Stromal cell of bone marrow (primary cell): ENCODE measurements at places on chromosomes 3 and 15.

GRCh38 chr3:116607205-116607604, 102.4 kb upstream of the TUSC7 start:
- DNase-seq, result no peak

DNA sequence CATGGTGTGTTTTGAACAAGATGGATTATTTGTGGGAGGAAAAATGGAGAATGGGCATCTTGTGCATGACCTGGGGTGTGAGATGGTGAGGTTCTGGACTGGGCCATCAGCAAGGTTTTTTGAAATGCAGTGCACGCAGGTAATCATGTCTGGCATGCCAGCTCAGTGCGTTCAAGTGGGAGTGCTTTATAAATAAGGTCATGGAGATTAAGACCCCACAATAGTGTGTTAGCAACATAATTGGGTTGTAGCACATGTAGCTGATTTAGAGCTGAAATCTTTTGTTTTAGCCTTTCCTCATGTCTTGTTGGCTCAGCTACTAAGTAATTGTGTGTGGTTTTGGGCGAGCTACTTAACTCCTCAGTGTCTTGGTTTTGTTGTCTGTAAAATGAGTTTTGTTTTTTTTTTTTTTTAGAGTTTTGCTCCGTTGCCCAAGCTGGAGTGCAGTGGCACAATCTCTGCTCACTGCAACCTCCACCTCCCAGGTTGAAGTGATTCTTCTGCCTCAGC, 3.9 kb upstream of the CACNA1D start:
- no peak for DNase-seq

DNA sequence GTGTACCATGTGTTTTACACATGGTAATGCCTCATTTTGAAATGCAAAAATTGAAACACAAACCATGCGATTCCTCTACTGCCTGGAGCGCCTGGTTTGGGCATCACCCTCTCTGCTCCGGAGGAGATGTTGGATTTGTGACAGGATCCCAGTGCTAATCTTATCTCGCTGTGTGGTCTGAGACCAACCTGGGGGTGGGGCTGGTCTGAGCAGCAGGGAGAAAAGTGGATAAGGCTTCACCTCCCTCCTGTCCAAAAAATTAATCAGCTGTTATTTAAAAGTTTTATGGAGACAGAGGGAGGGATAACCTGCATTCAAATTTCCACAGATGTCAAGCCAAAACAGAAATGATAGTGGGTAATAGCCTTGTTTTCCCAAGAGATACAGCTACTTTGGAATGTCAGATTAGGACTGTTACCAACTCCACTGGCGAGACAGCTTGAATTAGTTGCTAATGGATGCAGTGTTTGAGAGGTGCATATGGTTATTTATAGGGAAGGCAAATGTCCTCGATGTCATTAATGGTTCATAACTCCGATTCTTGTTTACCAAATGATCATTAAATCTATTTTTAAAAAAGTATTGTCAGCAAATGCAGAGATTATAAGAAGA, 54.0 kb upstream of the SKOR1 start:
- no peak for DNase-seq

GRCh38 chr3:9783954-9784353, 8.3 kb downstream of the TADA3 start:
- DNase-seq, result no peak

DNA sequence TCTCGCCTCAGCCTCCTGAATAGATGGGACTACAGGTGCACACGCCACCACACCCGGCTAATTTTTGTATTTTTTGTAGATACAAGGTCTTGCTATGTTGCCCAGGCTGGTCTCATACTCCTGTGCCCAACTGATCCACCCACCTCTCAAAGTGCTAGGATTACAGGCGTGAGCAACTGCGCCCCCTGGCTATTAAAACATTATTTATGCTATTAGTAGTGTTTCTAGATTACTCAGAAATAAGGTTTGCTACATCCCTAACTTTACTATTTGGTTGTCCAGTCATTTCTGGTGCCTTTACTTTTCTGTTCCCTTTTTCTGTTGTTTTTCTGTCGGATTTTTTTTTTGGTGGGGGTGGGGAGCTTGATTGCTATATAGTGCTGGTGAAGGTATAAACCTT, 393.6 kb upstream of the TPM1 start:
- no peak for DNase-seq

GRCh38 chr15:98402486-98402885, 245.9 kb upstream of the IGF1R start:
- DNase-seq, result no peak

DNA sequence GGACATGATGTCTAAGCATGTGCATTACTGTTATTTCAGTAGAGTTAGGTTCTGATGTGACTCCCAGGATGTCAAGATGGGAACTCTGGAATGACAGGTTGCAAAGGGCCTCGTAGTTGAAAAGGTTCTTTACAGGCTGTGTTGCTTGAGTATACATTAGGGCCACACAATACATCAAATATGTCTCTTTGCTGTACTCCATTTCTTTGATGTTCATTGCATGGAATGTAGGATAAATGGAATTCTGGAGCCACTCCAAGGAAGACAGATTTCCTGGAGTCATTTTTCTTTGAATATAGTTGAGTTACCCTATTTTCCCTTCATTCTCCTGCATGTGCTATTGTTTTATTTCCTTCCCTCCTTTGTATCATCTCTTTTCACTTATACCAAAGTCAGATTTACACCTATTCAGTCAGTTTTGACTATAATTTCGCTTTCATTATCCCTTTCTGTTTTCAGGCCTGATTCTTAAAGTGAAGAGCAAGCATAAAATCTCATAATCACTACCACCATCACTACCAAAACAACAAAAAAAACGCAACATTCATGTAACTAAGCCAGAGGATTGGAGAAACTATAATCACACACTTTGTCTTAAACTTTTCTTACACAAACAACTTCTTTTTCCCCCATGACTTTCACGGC, 61.2 kb upstream of the PTX3 start:
- no peak for DNase-seq

DNA sequence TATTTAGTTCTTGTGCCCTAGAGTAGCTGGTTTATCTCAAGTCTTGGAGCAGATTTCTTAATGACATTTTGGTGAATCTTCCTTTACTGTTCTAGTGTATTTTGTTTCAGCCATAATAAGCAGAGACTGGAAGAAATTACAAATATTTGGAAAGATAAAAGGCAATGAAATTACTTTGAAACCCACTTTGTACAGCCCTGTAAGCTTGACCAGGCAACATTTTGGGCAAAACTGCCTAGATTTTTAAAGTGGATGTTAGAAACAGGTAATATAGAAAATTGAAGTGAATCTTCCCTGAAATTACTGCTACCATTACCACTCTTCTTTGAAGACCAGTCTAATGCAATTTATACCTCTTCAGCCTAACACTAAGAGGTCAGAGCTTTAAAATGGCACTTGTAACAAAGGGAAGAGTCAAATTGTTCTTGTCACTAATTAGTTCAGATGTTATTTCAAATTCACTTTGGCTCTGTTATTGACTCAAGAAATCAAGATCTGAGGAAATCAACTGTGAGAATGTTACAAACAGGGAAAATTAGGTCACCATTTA, 589.4 kb downstream of the NLGN1 start:
- DNase-seq, result no peak

- DNase-seq, result no peak
Observed at GRCh38 chr3:58164906-58165821, 45.6 kb downstream of the DNASE1L3 start.

DNA sequence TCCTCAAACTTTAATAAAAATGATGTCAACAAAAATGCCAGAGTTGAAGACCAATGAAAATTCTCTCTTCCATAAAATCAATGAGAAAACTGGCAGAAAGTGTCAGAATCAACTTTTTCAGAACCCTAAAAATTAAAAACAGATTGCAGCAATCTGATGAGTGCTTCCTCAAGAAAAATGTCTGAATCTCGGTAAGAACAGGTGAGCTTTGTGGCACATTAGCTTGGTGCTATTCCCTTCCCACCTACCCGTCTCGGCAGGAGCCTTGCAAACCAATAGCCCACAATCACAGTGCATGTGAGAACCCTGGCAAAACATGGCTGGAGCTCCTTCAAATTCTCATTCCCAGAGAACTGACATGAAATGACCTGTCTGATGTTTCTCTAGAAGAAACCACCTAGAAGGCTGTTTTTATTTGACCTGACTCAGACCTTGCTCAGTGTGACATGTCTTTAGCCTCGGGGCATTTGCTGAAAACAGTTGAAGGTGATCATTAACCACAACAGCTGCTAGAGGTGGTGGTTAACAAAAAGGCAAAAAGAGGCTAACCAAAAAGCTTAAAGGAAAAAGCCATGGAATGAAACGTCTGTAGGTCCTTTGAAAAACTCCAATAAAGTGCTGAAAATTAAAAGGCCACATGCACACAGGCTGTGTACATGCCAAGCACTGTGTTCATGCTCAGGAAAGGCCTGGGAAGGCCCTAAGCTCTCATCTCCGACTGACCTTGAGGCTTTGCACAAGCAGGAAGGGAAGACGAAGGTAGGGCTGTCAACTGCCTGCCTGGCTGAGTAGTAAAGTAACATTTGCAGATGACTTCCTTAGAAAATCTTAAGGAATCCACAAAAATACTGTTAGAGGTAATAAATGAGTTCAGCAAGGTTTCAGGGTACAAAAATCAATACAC, 253.0 kb upstream of the NSMCE3 start:
- no peak for DNase-seq

- no peak for DNase-seq
Observed at GRCh38 chr3:32643816-32644215, 41.2 kb upstream of the CNOT10 start.

DNA sequence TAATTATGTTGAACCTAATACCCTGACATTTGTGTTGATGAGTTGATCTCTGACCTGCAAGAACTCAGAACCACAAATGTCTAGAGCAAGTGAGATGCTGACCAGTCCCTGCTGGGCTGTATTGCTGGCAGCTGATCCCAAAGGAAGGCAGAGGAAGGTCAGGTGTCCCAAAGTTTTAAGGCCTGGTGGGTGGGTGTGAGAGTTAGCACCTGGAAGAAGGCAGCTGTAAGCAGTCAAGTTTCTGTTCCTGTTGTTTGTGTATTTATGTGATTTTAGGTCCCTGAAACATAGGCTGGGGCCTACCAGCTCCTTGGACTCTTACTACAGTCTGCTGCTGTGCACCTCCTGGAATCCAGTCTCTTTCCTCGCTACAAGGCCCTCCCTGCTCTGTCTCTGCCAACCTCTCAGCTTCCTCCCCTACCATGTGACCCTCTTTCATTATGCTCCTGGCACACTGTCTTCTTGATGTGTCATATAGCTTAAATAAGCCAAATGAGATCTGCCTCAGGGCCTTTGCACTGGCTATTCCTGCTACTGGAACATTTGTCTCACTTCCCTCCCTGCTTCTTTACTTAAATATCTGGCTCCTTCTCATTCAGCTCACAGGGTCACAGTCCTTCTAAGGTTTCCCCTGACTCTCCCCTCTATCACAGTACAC, 31.0 kb upstream of the ATOSA start:
- no peak for DNase-seq

- peak; percentile 66 for DNase-seq
Observed at GRCh38 chr15:62417439-62417838, 252.4 kb upstream of the C2CD4B start.

- no peak for DNase-seq
Observed at GRCh38 chr3:106425916-106426315, 557.1 kb upstream of the CBLB start.

- no peak for DNase-seq
Observed at GRCh38 chr3:33453331-33453761, 13.1 kb upstream of the UBP1 start.

DNA sequence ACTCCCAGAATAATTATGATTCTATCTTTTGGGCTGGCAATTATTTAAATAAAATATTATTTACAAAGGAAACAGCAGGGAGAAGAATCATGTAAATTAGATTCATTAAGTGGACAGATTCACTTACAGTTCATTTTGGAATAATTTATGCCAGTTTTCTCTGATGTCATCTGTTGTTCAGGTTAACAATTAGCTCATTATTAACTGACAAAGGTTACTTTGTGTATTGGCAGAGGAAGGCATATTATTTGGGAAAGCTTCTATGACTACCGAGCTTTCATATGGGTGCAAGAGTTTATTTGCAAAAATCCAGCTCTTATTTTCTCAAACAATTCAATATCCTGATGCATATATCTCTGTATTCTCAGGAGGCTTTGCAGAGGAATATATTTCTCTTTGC, 224.4 kb downstream of the CHST2 start:
- no peak for DNase-seq

- no peak for DNase-seq
Observed at GRCh38 chr3:10524799-10525301, 19.5 kb upstream of the ATP2B2 start.

- no peak for DNase-seq
Observed at GRCh38 chr15:78033864-78034263, 43.6 kb downstream of the TBC1D2B start.

- DNase-seq, result no peak
Observed at GRCh38 chr3:47758261-47759025, 23.2 kb downstream of the SMARCC1 start.

DNA sequence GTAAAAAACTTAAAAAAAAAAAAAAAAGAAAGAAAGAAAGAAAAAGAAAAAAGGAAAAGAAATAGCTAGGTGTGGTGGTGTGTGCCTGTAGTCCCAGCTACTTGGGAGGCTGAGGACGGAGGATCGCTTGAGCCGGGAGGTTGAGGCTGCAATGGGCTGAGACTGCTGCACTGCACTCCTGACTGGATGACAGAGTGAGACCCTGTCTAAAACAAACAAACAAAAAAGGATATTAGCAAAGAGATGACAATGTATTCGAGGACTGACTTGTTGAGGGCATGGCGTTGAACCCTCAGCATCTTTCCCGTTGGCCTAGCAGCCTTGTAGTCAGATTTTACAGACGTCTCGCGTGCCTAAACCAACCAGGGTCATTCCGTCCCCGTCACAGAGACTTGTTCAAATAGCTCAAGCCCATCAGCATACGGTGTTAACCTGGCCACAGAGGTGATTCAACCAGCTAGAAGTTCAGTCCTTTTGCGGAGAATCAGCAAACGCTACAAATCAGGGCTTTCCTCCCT, 528 bp upstream of the NIT2 start:
- no peak for DNase-seq

- DNase-seq, result peak; percentile 9
Observed at GRCh38 chr15:78216276-78217104, 17.9 kb downstream of the ACSBG1 start.

- DNase-seq, result peak; percentile 77
Observed at GRCh38 chr3:129650256-129650872, 43.9 kb upstream of the PLXND1 start.

DNA sequence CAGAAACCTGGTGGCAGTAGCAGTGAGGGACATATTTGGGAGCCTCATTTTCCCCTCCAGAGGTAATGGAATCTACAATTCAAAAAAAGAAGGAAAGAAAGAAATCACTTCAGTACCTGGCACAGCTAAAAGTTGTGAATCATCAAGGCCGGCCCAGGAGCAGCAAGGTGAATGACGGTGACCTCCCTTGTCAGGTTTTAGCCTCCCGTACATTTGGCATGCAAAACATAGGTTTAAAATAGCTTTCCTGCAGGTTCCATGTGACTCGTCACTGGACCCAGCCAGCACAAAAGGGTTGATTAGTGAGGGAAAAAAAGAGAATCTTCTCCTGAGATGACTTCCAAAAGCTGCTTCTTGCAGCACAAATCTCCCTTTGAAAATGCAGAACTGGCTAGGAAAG, 394.2 kb downstream of the LSAMP start:
- no peak for DNase-seq

GRCh38 chr15:38733331-38733730, 168.7 kb upstream of the RASGRP1 start:
- no peak for DNase-seq
